Fibroblast of skin of right quadriceps (primary cell): ENCODE measurements at places on chromosomes 7 and 10.

GRCh38 chr7:4166807-4167206, 515.3 kb upstream of the FOXK1 start:
- no peak for DNase-seq

DNA sequence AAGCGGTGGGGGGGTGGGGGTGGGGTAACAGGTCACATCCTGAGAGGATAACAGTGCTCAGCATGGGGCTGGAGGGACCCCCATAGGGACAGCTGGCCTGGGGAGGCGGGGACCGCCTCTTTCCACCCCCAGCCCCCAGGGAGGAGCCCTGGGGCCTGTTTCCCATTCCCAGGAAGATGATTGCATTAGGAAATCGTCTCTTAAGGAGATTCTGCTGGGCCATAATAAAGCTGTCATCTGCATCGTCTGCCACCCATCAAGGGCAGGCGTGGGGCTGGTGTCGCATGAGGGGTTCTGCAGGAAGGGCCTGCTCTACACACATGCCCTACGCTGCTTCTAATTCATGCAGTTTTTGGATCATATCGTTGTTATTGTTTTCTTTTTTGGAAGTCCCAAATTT, 17.2 kb downstream of the RET start:
- DNase-seq = no peak

DNA sequence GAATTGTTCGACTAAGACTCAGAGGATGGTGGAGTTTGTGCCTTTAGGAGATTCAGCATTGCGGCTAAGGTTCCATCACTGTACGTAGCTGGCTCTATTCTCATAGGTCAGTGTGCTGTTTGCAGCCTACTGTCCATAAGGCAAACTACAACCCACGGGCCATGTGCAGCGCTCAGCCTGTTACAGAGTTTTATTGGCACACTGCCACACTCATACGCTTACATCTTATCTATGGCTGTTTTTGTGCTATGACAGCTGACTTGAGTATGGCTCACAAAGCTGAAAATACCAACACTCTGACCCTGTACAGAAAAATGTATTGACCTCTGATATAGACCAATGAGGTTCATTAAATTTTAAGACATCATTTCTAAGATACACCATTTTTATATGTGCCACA, 114.5 kb downstream of the ARID5B start:
- no peak for DNase-seq

DNA sequence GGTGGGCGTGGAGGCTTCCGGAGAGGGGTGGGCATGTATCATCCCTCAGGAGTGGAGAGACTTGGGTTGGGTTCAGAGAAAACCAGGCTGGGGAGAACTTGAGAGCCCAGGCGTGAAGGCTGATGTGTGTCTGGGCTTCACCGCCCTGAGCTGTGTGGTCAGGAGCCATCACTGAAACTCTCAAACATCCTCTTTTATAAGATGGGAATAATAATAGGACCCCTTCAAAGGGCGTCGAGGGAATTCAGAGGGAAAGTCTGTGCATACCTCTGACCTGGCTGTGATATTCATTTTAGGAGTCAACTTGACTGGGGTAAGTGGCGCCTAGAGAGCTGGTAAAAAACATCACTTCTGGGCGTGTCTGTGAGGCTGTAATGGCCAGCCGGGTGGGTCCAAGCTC, 21.1 kb upstream of the PSMG3 start:
- no peak for DNase-seq

- DNase-seq = no peak
Measured at GRCh38 chr10:121459279-121459621, 139.0 kb downstream of the FGFR2 start.

DNA sequence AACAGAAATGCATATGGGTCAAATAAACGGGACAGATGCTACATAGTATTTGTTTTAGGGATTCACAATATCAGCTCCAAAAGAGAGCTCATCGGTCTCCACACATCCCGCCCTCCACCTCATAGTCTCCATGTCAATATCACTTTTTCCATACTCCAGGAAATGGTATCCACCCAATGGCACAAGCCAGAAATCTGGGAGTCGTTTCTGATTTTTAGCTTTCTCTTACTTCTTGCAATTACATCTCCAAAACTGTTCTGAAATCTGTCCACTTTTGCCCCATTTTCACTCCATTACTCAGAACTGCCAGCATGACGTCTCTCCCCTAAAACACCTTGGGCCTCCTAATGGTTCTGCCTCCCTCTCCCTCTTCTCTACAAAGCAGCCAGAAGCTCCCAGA, 47.4 kb upstream of the EZH2 start:
- no peak for DNase-seq

DNA sequence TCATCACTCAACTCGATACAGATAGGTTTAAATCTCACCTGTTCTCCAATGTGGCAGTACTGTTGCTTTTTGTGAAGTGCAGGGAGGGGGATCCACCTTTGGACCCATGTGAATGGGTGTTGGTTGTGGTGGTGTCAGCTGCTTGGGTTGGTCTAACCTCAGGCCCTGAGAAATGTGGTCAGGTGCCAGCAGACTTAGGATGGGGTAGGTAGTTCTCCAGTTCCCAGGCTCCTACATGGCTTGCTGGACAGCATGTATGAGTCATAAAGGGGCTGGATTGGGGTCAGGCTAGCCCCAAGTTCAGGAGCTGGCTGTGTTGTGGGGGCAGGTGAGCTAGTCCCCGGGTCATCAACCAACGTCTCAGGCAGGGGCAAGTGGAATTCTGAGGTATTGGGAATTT, 472.6 kb upstream of the CNTNAP2 start:
- DNase-seq = no peak

DNA sequence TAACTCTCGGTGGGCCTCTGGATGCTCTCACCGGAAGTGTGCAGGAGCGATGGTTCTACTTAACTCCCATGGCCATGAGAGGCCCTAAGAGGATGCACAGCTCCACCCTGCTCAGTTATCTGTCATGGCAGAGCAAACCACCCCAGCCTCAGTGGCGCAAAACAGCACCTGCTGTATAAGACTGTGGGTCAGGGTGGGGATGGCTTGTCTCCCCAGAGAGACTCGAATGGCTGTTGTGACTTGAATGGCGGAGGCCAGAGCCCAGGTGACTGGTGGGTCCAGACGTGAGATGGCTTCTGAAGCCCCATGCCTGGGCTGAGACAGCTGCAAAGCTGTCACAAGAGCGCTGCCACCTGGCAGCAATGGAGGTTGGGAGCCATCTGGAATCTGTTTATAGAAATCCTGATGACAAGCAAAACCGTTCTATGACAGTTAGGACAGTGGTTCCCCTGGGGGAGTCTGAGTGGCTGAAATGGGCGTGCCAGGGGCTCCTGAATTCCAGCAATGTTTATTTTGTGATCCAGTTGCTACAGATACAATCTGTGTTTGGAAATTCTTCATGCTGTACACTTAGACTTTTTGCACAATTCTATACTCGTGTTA, 490.5 kb downstream of the TCERG1L start:
- DNase-seq = no peak

- no peak for DNase-seq
Measured at GRCh38 chr7:32259931-32260596, 189.9 kb upstream of the PDE1C start.

DNA sequence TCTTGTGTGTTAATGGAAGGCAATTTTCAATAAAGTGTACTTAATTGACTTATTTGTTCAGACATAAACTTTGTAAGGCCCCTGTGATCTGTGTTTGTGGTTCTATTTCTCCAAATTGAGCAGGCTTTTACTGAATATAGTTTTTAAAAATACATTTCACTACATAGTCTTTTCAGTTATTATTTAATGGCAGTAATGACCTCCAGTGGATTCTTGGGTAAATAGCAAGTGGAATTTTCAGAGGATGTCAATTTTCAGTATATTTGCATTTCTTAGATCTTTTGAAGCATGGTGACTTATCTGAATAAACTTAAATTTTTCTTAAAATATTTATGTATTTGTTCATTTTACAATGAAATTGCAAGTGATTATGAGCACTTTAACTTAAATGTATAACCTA, 203.1 kb upstream of the PCLO start:
- no peak for DNase-seq

DNA sequence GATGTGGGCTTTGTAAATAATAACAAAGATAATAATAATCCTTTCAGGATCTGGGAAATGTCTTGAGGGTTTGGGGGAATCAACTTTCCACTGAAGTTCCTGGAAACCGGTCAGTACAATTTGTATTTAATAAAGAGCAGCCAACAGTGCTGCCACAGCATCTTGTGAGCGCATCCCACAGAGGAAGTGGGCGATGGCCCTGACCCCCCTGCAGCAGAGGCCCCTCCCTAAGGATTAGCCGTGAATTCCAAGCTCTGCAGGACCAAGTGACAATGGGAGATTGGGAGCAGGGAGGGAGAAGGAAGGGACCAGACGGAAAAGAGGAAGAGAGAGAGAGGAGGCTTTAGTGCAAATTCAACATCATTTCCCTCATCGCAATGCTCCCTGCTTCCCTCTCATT, 349.2 kb downstream of the RNLS start:
- DNase-seq = no peak

DNA sequence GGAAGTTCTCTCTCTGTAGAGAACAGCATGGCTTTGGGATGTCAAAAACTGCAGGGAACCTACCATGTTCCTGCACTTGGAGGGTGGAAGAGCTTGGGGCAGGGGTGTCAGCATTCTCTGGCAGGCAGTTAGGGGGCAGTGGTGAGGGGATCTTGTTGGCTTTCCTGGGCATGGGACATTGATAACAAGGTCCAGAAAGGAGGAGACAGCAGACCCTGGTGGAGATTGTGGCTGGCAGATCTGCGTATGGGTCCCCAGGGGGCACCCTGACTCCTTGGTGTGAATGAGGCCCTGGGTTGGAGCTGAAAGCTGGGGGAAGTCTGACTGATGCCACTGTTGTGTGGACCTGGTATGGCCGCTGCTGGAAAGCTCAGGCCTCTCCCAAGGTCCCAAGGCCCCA, 22.9 kb upstream of the CAMK2B start:
- DNase-seq = peak; percentile 39

DNA sequence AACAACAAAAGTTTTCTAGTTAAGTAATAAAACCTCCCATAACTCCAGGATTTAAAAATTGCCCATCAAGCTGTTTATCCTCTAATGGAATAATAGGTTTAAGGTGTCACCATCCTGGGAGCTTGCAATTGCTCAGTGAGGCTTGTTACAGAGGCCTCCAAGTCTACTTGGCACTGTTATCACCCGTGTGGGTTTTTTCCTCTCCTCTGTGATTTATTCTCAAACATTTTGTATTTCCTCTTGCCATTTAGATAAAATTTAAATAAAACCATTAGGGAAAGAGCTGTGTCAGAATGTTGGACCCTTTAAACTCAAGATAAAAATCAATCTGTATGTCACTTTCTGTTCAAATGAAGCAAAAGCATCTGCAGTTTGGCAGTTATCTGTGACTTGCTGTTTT, 202.6 kb downstream of the GALNT17 start:
- DNase-seq = no peak

GRCh38 chr10:77236029-77236428, 401.6 kb downstream of the KCNMA1 start:
- no peak for DNase-seq

DNA sequence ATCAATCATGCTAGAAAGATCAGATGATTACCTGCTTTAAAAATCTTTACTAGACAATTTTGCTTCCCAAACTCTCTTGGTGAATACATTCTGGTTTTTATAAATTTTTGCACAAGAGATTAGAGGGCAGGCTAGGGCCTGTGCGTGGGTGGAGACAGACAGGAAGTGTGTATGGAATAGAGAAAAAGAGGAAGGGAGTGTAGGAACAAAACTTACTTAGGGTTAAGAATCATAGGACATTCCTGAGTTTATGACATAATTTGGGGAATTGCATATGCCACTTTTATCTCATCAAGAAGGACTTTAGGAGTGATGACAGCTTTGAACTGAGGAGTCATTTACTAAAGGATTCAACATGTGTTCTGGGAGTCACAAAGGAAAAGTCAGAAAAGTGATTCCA, 31.3 kb downstream of the LAMB1 start:
- DNase-seq = peak; percentile 75

- no peak for DNase-seq
Measured at GRCh38 chr10:77293773-77294172, 343.8 kb downstream of the KCNMA1 start.

DNA sequence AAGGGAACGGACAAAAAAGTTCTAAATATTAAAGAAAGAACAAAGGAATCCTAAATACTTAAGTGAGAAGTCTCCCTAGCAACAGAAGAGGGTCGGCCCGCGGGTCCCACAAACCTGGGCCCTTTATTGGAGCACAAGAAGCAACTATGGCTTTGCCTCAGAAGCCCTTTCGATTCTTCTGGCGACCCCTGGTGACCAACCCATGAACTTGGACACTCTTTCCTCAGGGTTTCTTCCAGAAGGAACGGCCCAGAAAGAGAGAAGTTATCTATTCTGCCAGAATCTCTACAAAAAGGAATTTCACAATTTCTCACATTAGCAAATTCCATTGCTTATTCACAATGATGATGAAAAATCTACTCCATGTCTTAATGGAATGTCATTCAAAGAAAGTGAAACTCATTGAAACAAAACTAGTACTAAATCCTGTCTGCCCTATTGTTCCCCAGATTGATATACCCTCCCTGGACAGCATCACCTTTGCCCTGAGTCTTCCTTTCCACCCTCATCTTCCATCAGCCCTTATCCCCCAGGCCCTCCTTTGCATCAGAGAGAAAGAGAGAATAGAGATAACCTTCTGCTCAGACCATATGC, 43.7 kb downstream of the CPVL start:
- DNase-seq = peak; percentile 78

GRCh38 chr10:78266741-78267469, 233.2 kb downstream of the RPS24 start:
- peak; percentile 28 for DNase-seq

DNA sequence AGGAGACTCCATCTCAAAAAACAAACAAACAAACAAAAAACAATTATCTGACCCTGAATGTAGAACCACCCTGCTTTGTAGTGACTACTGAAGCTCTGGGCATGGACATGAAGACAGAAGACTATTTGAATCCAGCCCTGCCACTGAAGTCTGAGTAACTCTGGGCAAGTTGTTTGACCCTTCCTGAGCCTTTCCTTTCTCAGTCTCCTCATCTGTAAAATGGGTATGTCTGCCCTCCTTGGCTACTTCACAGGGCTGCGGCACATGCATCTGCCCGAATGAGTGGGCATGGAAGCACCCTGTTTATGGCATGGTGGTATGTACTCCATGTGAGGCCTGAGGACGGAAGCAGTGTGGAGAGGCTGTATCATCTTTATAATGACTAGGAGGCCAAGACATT, 22.2 kb upstream of the MALSU1 start:
- DNase-seq = no peak

- DNase-seq = no peak
Measured at GRCh38 chr7:124369310-124369709, 336.4 kb upstream of the TMEM229A start.
